Stimulated activated CD4-positive, alpha-beta T cell treated with anti-CD3 and anti-CD28 coated beads, Interleukin-2, amount 100 ng/mL, for 48 hours (primary cell): ENCODE measurements at places on chromosomes 7 and 10.

GRCh38 chr10:88158526-88159122 lies 295.2 kb downstream of the PTEN start:
- no peak for DNase-seq

GRCh38 chr10:79084012-79084971 lies 15.5 kb downstream of the ZMIZ1 start:
- DNase-seq = no peak

GRCh38 chr10:71737001-71737833 lies 17.6 kb upstream of the C10orf105 start:
- no peak for DNase-seq

DNA sequence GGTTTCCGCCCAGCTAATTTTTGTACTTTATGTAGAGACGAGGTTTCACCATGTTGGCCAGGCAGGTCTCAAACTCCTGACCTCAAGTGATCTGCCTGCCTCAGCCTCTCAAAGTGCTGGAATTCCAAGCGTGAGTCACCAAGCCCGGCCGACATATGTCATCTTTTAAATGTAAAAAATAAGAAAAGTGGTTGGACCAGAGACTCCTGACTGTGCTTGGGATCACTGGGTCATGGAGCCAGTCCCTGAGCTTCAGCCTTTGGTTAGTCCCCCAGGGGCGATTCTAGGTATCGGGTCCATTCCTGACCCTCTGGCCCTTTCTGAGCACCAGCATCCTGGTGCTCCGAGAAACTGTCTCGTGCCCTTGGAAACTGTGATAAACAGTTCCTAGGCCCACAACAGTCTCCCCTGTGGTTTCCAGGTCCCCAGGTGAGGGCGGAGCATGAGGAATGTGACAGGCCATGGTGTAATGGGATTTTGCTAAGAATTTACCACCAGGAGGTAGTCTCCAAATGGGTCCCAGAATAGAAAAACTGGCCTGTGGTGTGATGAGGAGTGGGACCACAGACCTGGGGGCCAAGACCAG lies 32.8 kb downstream of the UBTD1 start:
- no peak for DNase-seq

DNA sequence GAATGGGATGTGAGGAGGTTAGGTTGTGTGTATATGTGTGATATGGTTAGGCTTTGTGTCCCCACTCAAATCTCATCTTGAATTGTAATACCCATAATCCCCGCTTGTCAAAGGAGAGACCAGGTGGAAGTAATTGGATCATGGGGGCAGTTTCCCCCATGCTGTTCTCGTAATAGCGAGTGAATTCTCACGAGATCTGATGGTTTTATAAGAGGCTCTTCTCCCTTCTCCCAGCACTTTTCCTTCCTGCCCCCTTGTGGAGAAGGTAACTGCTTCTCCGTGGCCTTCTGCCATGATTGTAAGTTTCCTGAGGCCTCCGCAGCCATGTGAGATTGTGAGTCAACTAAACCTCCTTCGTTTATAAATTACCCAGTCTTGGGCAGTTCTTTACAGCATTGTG lies 47.3 kb downstream of the NPVF start:
- DNase-seq = no peak

DNA sequence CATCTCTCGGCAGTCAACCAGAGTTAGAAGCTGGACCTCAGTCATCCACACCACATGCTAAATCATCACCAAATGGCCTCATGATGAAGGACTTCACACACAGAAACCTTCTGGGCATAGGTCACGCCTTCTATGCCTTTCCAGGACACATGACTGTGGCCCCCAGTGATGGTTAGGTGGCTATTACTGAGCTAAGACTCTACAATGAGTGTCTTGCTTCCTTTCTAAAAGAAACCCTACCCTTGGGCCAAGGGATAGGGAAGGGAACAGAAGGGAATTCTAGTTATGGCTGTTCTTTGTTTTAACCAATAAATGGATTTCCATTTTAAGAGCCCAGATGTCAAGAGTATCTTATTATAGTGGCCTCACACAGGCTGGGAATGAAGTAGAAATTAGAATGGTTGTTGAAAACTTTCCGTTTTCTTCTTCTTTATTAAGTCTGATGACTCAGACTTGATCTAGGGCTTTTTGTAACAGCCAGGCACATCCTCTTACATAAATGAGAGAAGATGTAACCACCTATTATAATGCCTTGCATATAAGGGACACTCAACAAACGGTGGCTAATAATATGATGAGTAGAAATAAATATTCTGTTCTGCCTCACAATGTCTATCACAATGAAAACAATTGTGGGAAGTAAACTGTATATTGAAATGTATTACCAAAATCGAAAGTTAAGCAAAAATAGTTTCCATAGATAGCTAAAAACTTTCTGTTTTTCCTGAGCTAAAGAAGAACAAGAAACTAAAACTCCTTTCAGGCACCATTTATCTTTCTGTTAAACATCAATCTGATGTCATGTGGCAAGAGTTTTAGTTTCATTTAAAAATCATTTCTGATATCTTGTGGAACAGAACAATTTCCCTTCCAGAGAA lies 62.5 kb upstream of the TOMM7 start:
- no peak for DNase-seq

DNA sequence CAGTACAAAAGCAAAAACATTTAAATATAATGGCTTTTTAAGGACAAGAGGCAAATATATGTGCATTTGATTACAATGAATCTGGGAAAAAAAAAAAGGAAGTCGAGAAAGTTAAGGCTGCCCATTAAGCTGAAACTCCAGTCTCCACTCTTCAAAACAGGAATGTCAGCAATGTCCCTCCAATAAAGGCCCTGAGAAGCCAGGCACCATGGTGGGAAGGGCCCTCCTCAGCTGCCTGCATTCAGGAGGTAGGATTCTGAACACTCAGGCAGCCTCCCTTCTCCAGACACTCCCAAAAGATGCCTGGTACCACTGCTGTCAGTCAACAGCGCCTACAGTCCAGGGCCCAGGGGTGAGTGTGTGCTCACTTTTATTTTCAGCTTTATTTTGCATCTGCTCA lies 121.3 kb upstream of the MGMT start:
- no peak for DNase-seq

- DNase-seq = no peak
Measured at GRCh38 chr10:69996611-69997010, 56.0 kb upstream of the MACROH2A2 start.

- DNase-seq = no peak
Measured at GRCh38 chr10:33157103-33157502, 177.4 kb downstream of the NRP1 start.
